ENCODE measurements at places on chromosomes 2 and 18.

- H3K4me1 ChIP-seq: no peaks in the 10 kb centered on the region
- no peak for DNase-seq
- no peaks in the 10 kb centered on the region for H3K36me3 ChIP-seq
- H3K27me3 ChIP-seq: no peaks in the 10 kb centered on the region
- H3K27ac ChIP-seq: no peak overlapping the region
These were observed 64.6 kb upstream of the SH3BP4 start for GRCh38 chr2:234887195-234887594.

DNA sequence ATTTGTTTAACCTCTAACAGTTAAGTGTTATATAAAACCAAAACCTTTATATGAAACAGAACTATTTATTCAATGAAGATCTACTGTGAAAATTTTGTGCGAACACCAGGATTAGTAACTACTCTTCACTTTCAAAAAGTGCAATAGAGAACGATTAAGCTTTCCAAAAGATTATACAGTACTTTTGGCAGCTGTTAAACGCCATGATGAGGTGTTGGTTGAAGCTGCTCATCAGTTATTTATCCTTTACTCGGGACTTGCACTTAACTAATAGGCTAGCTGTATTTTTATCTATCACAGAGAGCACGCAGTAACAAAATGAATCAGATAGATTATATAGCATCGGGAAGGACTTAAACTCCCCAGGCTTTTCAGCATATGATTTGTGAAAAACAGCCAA lies 113.6 kb downstream of the GCA start:
- H3K4me1 ChIP-seq: no peaks in the 10 kb centered on the region
- no peak for DNase-seq
- H3K36me3 ChIP-seq: no peaks in the 10 kb centered on the region
- H3K4me3 ChIP-seq: no peak overlapping the region
- peaks cover 7% of the 10 kb centered on the region for H3K27me3 ChIP-seq

- H3K27ac ChIP-seq: no peak overlapping the region
- H3K4me1 ChIP-seq: no peaks in the 10 kb centered on the region
- no peaks in the 10 kb centered on the region for H3K27me3 ChIP-seq
- H3K36me3 ChIP-seq: no peaks in the 10 kb centered on the region
- H3K4me3 ChIP-seq: no peak overlapping the region
- no peak for DNase-seq
These were observed 94.8 kb upstream of the ALKAL2 start for GRCh38 chr2:382728-383022.

GRCh38 chr2:216653931-216654365 lies 20.7 kb downstream of the IGFBP2 start:
- no peak overlapping the region for H3K4me3 ChIP-seq
- peaks cover 12% of the 10 kb centered on the region for H3K36me3 ChIP-seq
- peak; percentile 35 for DNase-seq
- peaks cover 21% of the 10 kb centered on the region for H3K4me1 ChIP-seq
- H3K27ac ChIP-seq: no peak overlapping the region
- H3K27me3 ChIP-seq: peaks cover 7% of the 10 kb centered on the region

GRCh38 chr2:209424199-209424701 lies 403 bp downstream of the MAP2 start:
- H3K27ac ChIP-seq: no peak overlapping the region
- DNase-seq: peak; percentile 1
- H3K4me1 ChIP-seq: peaks cover 10% of the 10 kb centered on the region
- H3K4me3 ChIP-seq: peak overlapping the region; percentile 46
- peaks cover 21% of the 10 kb centered on the region for H3K27me3 ChIP-seq

DNA sequence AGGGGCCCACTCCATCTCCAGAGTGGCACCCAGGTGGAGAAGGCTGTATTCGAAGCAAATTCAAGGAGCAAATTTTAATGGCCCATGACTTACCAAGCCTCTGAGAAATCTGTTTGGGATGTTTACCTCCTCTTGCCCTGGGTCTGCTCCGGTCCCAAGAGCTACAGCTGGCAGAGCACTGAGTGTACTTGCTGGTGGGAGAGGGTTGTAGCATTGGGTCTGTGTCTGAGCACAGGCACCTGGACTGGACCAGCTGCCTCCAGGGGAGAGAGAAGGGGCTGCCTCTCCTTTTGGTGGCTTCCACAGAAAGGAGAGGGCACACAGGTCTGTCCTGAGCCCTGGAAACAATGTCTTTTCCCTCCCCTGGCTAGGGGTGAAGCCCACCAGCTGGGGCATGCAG lies 9.8 kb downstream of the EN1 start:
- H3K36me3 ChIP-seq: no peaks in the 10 kb centered on the region
- H3K4me3 ChIP-seq: no peak overlapping the region

DNA sequence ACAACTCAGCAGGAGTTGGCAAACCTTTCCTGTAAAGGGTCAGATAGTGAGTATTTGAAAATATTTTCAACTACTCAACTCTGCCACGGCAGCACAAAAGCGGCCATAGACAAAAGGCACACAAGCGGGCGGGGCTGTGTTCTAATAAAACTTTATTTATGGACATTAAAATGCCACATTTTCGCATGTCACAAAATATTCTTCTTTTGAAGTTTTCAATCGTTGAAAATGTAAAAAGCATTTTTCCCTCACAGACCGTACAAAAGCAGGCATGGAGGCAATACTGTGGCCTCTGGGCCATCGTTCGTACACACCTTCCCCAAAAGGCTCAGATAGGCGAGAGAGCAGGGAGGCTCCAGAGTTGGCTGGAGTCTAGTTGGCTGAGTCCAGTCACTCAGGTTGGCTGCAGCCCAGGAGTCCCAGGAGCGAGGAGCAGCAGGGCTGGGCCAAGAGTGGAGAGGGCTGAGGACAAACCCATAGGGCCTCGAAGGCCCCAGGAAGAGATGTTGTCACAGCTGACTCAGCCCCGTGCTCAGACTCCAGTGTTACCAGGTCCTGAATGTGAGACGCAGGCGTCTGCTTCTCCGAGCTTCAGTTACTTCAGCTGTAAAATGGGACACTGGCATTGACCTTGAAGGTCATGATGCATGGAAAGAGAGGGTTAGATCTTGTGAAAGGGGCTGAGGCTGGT lies 42.5 kb downstream of the SDC1 start:
- H3K27me3 ChIP-seq: peaks cover 1% of the 10 kb centered on the region
- H3K36me3 ChIP-seq: no peaks in the 10 kb centered on the region
- no peak overlapping the region for H3K27ac ChIP-seq
- no peaks in the 10 kb centered on the region for H3K4me1 ChIP-seq
- DNase-seq: no peak
- H3K4me3 ChIP-seq: no peak overlapping the region

- DNase-seq: no peak
- no peaks in the 10 kb centered on the region for H3K4me1 ChIP-seq
- no peak overlapping the region for H3K27ac ChIP-seq
- H3K36me3 ChIP-seq: no peaks in the 10 kb centered on the region
These were observed 146.2 kb upstream of the MSH6 start for GRCh38 chr2:47636596-47637264.

GRCh38 chr2:134675314-134675713 lies 43.5 kb downstream of the TMEM163 start:
- no peak for DNase-seq
- no peak overlapping the region for H3K4me3 ChIP-seq
- H3K36me3 ChIP-seq: no peaks in the 10 kb centered on the region
- peaks cover 42% of the 10 kb centered on the region for H3K4me1 ChIP-seq

DNA sequence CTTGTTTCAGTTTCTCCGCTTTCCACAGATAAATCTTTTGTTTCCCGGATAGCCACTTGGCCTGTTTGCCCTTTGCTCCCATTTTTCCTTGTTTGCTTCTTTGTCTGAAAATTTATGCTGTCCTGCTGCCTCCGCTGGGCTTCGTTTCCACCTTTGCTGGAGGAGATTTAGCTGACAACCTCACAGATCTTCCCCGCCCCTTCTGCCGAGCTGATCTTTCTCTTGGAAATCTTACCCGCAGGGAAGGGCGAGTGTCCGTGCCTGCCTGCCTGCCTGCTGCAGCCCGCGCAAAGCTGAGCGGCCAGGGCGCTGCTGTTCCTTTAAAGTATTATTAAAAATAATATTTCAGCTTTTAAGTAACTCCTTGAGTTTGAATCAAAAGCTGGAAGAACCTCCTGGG lies 1.4 kb upstream of the XRCC5 start:
- H3K4me1 ChIP-seq: peaks cover 29% of the 10 kb centered on the region
- no peak overlapping the region for H3K27ac ChIP-seq
- no peak overlapping the region for H3K4me3 ChIP-seq
- H3K27me3 ChIP-seq: no peaks in the 10 kb centered on the region

DNA sequence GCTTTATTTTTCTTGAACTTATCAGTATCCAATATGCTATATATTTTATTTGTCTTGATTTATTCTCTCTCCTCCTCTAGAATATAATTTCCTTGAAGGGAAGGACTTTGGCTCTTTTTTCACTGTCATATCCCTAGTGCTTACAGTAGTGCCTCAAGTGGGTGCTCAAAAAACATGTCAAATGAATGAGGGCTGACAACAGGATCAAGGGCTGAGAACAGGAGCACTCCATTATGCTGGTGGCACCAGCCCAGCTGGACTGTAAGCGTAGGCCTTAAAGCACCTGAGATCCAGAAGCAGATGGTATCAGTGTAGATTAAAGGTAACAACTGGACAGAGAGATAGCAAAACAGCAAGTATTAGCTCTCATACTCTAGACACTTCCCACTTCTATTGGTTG lies 46.3 kb downstream of the PMS1 start:
- H3K4me1 ChIP-seq: peaks cover 2% of the 10 kb centered on the region
- peaks cover 21% of the 10 kb centered on the region for H3K36me3 ChIP-seq
- no peak overlapping the region for H3K4me3 ChIP-seq
- H3K27ac ChIP-seq: no peak overlapping the region
- no peaks in the 10 kb centered on the region for H3K27me3 ChIP-seq

GRCh38 chr18:58367425-58368140 lies 261.3 kb downstream of the ALPK2 start:
- peaks cover 3% of the 10 kb centered on the region for H3K4me1 ChIP-seq
- no peak overlapping the region for H3K27ac ChIP-seq
- H3K4me3 ChIP-seq: no peak overlapping the region

- H3K27ac ChIP-seq: no peak overlapping the region
- H3K36me3 ChIP-seq: no peaks in the 10 kb centered on the region
- H3K4me1 ChIP-seq: no peaks in the 10 kb centered on the region
- H3K27me3 ChIP-seq: no peaks in the 10 kb centered on the region
- no peak overlapping the region for H3K4me3 ChIP-seq
- DNase-seq: no peak
These were observed 706.8 kb downstream of the SLC4A3 start for GRCh38 chr2:220334210-220334609.

DNA sequence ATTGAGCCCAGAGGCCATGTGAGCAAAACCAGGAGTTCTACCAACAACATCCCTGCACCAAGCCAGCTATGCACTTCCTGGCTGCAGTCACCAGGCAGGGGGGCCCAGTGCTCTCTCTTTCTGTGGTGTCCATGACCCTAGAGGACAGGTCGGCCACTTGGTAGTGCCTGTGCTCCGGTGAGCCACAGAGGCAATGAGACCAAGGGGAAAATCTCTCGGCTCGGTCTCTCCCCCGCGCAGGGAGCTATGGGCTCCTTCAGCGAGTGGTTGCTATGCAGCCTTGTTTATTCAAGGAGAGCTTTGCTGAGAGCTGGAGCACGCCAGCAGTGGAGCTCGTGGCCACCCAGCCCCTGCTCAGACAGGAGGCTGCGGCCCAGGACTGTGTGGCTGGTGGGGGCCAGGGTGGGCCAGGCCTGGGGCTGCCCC lies at the start of gene TOGARAM2:
TSS of gene TOGARAM2 (plus strand) at position 283 of the 426 bp plus-strand sequence. CDS start 13,537 bp downstream, outside the sequence.
- no peaks in the 10 kb centered on the region for H3K36me3 ChIP-seq
- H3K4me3 ChIP-seq: no peak within 1 kb of the TSS
- no peak for DNase-seq

DNA sequence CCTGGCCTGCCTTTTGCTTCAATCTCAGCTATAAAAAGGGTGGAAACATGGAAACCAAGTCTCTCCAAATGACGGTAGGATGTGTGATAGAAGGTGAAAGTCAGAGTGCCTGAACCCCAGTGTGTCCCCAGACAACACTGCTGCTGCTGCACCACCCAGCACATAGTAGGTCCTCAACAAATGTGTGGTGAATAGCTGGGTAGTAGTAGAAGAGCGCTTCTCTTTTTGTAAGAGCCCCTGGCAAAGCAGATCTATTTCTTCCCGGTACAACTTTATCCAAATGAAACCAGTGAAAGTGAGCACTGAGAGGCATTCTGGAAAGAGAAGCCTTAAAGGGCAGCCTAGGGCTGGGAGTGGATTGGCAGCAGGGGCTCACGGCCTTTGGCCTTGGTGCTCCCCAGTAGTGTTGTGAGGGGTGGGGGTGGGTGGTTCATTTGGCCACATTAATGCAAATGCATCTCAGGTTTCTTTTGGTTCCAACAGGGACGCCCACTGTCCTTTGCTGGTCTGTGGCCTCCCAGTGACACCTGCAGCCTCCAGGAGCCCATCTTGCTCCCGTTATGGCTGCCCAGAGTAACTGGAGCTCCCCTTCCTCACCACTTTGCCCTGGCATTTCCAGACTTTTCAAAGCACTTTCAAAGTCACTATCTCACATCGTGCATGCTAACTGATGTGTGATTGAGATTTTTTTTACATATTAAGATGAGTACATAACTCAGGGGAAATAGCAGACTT lies 304.3 kb upstream of the EPAS1 start:
- no peak for DNase-seq
- H3K4me3 ChIP-seq: no peak overlapping the region
- H3K27me3 ChIP-seq: no peaks in the 10 kb centered on the region
- H3K36me3 ChIP-seq: no peaks in the 10 kb centered on the region

DNA sequence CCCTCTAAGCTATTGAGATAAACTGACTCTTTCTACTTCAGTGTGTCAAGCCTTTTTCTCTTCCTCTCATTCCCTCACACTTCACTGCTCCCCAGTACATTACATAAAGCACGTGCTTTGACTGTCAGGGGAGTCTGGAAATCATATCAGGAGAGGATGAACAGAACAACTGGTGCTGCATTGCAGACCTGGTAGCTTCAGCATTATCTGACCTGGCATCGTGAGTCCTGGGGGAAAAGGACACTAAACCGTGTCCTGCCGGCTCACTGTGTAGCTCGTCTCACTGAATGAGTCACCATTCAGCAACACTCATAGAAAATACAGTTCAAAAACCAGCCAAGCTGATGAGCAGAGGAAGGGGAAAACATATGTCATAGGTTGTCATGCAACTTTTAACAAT lies 108.5 kb upstream of the UNC80 start:
- H3K27me3 ChIP-seq: no peaks in the 10 kb centered on the region
- H3K27ac ChIP-seq: no peak overlapping the region
- H3K4me1 ChIP-seq: no peaks in the 10 kb centered on the region

- no peaks in the 10 kb centered on the region for H3K27me3 ChIP-seq
- H3K4me3 ChIP-seq: no peak overlapping the region
- no peak for DNase-seq
- no peaks in the 10 kb centered on the region for H3K4me1 ChIP-seq
These were observed 49.4 kb downstream of the EFR3B start for GRCh38 chr2:25091265-25091664.
